ENCODE measurements at places on chromosomes 5 and 9.

GRCh38 chr5:149540089-149540488 is 11.2 kb downstream of the CSNK1A1 start:
- no peak for DNase-seq

DNA sequence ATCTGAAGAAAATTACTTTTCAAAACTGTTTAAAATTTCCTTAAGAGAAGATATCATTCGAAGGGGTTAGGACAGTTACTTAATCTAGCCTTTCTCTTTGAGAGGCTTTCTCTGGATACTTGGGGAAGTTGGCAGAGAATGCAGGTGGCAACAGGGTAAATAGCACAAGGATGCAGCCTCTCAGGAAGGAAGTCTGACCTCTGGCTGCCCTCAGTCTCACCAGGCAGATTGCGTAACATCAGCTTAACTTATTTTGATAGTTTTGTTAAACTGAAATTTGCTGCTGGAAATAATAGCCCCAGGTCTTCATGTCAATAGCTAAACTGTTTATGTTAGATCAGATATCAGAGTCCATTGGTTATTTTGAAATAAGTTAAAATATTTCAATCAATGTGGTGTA is 20.4 kb downstream of the CCDC192 start:
- no peak for DNase-seq

GRCh38 chr5:117614408-117614807 is 1039.8 kb upstream of the SEMA6A start:
- DNase-seq = no peak

DNA sequence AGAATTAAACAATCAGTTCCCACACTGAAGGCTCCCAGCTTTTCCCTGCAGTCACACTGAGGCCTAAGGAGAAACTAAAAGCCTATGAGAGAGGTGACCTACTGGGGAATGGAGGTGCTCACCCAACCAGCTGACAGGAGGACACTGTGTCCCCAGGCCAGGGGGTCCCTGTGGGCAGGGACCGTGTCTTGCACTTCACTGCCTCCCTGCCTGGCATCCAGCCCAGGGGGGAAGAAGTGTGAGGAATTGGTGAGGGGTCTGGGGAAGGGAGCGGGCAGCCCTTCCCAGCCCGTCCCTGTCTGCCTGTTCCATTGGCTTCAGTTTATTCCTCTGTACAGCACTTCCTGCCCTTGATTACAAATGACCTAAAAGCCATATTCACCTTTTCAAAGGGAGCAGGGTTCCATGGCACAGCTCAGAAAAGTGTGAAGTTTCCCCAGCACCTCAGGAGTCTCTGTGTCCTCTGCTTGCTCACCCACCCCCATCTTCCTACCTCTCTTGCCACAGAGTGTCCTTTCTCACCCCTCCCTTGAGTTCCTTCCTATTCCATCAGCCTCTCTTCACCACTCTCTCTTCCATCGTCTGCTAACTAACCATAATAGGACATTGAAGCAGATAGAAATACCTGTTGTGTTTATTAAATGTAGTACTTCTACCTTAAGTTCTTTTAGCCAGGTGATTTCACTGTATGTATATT is 12.9 kb downstream of the OTULINL start:
- DNase-seq = no peak

DNA sequence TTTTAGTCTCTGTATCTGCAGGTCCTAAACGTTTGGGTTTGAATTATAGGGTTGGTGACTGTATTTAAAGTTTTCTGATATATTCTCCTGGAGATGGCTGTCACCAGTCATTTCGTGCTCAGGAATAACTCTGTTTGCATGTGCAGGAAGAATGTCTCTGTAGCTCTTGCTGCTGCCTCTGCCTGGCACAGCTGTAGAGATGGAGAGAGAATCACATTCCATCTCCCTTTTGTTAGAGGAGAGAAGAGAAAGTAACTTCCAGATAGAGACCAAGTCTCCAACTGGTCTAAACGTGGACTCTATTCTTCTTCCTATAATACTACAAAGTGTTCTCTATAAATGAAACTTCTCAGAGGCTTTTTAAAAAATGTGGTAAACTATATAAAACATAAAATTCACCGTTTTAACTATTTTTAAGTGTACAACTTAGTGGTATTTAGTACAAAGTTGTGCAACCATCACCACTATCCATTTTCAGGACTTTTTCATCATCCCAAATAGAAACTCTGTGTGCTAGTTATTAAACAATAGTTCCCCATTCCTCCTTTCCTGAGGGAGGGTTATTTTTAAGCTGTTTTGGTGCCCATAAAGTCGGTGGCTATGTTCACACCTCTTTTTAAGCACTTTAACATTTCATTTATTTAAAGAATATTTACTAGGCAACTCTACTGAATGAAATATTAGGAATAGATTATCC is 20.7 kb upstream of the STARD4 start:
- no peak for DNase-seq

DNA sequence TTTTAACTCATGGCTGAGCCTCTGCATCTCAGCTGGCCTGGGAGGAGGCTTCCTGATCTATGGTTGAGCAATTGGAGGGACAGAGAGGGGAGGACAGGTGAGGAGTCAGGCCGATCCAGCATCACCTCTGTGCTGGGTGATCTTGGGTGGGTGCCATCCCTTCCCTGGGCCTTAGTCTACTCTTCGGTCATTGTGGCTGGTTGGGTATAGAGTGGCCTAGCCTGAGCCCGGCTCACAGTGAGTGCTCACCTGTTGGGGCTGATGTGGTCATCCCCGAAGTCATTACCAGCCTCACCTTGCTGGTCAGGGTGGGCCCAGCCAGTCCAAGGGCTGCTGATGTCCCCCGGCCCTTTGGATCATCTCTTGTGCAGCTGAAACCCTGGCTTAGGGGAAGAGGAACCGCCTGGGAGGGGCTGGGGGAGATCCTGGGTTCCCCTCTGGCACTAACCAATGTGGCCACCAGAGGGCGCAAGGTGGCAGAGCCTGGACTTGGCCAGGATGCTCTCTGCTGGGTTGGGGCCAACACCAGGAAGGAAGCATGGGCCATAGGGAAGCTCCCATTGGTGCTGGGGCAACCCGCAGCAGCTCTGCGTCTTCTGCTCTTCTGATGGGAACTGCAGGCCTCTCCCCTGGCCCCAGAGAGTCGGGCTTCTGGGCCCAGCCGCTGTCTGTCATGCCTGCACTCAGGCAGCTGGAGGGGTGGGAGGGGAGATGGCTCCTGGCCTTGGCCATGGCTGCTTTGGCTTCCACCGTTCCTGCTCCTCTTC is 17.3 kb upstream of the ODF2 start:
- peak; percentile 42 for DNase-seq

DNA sequence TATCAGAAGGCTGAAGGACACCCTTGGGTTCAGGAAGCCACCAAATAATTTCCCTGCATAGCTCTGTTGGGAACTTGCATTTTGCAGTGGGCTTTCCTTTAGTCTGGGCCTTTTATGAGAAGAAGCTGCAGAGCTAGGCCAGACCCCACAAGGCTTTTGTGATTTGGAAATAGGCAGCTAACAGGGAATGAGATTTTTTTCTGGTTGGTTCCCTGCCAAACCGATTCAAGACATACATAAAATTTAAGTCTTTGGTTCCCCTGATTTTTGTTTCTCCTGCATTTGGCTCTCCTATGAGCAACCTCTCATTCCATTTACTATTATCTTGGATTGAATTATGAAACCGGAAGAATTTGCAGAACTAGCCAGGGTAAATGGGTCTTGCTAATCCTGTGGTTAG is 81.5 kb upstream of the PTCH1 start:
- DNase-seq = no peak

DNA sequence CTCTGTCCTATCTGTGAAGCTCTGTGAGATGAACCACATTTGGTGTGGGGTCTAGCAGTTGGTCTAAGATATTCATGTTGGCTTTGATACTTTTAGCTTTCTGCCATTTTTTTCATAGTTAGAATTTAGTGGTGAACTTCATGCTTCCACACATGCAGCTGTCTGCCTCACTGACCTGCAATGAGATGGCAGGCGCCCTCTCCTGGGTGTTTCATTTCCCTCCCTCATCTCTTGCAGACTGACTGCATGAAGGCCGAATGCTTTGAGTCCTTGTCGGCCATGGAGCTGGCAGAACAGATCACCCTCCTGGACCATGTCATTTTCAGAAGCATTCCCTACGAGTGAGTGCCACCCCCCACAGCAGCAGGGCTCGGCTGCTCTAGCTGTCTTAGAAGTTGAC is 26.1 kb upstream of the CKMT2 start:
- no peak for DNase-seq

GRCh38 chr9:68947842-68948569 is 65.9 kb downstream of the PRKACG start:
- DNase-seq = no peak

DNA sequence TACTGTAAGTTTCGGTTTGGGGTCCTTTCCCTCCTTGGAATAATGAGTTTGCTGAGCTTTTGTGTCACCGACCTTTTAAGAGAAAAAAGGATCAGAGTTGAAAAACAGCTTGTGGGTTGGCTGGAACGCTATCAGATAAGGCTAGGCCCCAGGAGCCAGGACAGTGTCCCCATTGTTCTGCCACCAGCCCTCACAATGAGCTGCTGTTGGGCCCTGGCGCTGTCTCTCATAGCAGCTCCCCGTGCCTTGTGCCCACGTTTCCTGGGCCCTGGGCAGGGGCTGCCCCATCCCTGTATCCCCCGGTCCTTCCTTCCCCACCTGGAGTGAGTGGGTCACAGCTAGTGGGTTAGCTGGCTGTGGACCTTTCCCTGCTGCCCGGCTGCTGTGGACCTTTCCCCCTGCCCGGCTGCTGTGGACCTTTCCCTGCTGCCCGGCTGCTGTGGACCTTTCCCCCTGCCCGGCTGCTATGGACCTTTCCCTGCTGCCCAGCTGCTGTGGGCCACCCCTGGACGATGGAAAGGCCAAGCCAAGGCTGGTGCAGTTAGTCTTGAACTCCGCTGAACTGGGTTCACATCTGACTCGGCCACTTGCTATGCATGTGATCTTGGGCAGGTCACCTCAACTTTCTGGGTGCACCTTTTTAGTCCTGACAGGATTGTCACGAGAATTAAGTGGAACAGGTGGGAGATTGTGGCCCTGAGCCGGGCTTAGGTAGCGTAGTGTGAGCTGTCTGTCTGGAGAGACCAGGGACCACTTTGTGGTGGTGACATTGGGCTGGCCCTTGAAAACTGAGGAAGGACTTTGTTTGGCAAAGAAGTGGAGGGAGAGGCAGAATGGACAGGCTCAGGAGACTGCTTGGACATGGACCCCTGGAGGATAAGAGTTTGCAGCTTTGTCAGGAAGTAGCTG is 99.5 kb downstream of the DAB2IP start:
- no peak for DNase-seq

DNA sequence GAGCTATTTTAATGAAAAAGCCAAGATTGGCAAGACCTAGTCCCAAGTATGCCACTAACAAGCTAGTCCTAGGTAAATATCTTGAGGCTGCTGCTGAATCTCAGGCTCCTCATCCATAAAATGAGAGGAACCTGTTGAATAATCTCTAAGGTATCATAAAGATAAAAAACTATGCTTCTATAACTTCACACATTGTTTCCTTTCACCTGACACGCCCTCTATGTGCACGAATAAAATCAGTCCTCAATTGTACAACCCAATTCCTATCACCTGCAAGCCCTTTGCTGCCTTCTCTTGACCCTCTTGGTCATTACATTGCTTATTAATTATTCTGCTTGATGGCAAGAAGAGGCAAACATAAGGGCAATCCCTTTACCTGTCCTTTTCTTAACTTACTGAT is 69.9 kb downstream of the TRPM6 start:
- DNase-seq = no peak

DNA sequence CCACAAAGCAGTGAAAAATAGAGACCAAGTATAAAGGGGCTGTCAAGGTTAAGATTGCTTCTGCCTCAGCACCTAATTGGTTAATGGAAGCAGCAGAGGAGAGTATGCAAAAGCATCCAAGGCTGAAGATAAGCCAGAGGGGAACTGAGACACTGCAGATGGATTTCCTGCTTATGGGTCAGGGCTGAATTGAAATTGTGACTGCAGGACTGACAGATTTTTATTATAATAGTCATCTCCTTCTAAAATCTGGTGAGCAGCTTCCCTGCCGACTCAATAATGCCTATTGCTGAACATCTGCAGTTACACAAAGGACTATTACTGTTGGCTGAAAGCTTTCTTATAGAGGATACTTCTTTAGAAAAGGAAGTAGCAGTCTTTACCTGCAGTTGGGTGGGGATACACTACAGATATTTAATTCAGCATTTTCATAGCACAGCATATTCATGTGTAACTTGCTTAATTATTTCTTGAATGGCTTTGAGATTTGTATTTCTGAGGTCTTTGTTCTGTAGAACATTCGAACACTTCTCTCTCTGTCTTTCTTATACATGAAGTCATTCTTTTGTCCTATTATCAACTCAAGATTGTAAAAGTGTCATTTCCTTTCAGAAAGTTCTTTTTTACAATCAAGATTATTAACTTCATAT is 363.0 kb upstream of the RIOK2 start:
- no peak for DNase-seq

GRCh38 chr9:8456344-8456743 is 656.8 kb upstream of the DMAC1 start:
- no peak for DNase-seq

DNA sequence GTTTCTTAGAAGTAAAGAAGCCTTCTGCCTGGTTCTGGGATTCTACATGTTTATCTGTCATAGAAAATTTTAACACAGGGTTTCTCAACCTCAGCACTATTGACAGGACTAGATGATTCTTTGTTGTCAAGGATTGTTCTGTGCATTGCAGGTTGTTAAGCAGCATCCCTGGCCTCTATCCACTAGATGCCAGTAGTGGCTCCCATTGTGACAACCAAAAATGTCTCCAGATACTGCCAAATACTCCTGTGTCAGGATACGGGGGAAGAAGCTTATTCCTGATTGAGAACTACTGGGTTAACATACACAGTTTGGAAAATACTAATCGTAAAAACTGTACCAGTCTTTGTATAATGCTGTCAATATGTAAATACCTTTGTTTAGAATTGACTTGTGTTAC is 167.1 kb downstream of the NIPBL start:
- DNase-seq = no peak

GRCh38 chr9:116717150-116717549 is 30.0 kb downstream of the TRIM32 start:
- peak; percentile 56 for DNase-seq

GRCh38 chr5:35518104-35518503 is 99.6 kb upstream of the SPEF2 start:
- no peak for DNase-seq

GRCh38 chr5:126872561-126873354 is 95.8 kb downstream of the LMNB1 start:
- no peak for DNase-seq

- no peak for DNase-seq
Observed at GRCh38 chr5:14501353-14502293, 80.0 kb upstream of the OTULINL start.

DNA sequence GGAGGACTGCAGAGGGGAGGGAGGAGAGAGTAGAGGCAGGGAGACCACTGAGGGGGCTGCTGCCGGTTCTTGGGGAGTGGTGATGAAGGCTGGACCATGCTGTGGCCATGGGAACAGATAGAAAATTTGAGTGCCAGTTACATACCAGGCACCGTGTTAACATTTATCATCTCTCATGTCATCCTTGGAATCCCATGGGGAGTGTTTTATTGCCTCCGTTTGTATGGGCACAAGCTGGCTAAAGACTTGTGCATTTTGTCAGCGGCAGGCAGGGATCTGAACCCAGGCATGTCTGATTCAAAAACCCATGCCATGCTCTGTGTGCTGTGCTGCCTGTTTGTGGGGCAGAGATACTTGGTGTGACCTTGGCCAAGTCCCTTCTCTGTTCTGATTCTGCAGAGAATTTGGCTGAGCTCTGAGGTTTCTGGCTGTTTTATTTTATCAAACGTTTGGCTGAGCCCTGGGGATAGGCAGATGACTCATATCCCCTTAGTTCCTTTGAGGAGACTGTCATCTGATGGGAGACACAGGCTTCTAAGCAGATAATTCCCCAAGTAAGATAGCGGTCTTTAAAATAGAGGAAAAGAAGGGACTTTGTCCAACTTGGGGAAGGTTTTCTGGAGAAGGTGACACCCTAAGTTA is 22.2 kb downstream of the COL27A1 start:
- DNase-seq = no peak
